ENCODE measurements at places on chromosomes 11 and 22. TPM values are rescaled to one million over a fixed set of nuclear protein-coding genes. Genes with fewer than 3 reads are reported as not detected.

MS4A7 gene
- not detected for total RNA-seq

CCDC87 gene
- total RNA-seq = not detected

MS4A1 gene
- total RNA-seq = 1.0 TPM

RHOD gene
- not detected for total RNA-seq

OR4D5 gene
- not detected for total RNA-seq

All from activated naive CD4-positive, alpha-beta T cell treated with anti-CD3 and anti-CD28 coated beads, Interleukin-2, amount 10 ng/mL, durations not matched to agents 5 hours and 36 hours (primary cell).